Stimulated activated CD4-positive, alpha-beta T cell treated with anti-CD3 and anti-CD28 coated beads, Interleukin-1b, Interleukin-23, amount 100 ng/mL, for 1 hour (primary cell): ENCODE measurements at places on chromosomes 2 and 18.

- no peak for DNase-seq
Observed at GRCh38 chr18:36449451-36449850, 151.9 kb downstream of the FHOD3 start.

DNA sequence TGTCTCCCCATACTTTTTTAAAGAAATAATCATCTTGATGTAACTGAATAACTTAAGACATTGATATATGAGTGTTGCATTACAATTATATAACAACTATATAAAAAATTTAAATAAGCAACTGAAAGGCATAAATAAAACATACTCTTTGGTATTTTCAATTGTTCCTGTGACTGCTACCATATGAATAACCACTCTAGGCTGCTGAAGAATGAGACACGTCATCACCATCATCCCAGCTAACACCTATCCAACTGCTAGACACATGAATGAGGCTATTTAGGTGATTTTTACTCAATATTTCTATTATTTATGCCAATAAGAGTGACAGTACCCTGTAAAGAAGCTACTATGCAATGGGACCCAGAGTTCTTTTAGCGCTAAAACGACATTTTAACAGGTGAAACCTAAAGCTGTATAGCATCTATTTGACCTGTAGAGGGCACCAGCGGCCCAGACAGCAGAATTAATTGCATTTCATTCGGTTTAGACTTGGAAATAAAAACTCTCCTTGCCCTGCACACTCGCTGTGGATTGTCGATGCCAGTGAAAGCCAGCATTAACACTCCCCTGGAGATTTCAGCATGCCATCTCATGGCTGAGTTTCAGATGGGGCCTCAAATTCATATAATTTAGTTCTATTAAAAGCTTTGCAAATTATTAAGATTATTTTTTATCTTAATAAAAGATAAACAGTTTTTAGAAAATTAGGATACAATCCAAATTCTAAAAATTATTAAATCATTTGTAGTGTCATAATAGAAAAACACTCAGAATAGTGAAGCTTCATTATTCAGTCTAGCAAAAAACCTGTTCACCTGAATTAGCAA is 89.4 kb upstream of the MAP2 start:
- no peak for DNase-seq

- DNase-seq: no peak
Observed at GRCh38 chr2:181185948-181186347, 205.5 kb downstream of the UBE2E3 start.

DNA sequence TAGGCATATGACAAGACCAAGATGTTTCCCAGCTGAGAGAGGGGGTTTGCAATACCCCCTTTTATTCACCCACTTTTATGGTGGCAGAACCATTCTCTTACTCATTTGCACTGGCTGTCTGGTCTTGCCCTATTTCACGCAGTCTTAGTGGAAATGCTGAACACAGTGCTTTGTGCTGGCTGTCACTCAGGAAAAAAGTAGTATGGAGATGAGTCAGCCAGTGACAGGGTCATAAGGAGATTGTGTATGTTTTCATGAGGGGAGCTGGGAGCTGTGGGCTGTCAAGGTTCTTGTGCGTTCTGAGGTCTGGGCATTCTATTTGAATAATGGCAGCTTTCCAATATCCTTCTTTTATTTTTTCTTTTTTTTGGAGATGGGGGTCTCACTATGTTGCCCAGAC is 10.9 kb upstream of the CNRIP1 start:
- DNase-seq: no peak

DNA sequence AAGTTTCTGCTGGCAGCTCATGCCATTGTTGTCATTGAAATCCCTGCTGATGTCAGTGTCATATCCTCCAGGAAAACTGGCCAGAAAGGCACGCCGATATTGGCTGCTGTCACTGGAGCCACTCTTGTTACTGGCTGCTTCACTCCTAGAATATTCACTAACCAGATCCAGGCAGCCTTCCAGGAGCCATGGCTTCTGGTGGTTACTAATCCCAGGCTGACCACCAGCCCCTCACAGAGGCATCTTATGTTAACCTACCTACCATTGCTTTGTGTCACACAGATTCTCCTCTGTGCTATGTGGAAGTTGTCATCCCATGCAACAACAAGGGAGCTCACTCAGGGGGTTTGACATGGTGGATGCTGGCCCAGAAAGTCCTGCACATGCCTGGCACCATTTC is 27.0 kb upstream of the MTX2 start:
- DNase-seq: no peak

GRCh38 chr2:120589771-120590608 is 145.7 kb upstream of the GLI2 start:
- DNase-seq: no peak

DNA sequence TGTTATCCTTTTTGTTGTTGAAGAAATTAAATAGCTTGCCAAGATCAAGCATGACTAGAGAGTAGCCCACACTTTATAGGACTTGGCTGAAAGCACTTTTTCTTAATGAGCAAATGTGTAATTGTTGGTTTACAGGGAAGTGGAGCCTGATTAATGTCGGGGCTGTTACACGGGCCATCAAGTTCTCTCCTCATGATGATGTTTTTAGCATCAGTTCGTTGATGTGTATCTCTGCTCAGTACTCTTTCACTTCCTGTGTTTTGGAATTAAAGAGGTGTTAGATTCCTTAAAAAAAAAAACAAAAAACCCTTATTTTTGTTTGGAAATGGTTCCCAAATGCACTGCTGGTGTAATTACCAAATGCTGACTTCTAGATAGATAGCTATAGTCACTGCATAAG is 114.2 kb downstream of the PTPRM start:
- DNase-seq: no peak

- DNase-seq: no peak
Observed at GRCh38 chr2:179049546-179050311, at the start of gene CCDC141. CCDC141 (minus strand) TSS chr2:179050137; CDS start chr2:179049941, 196 bp downstream.

DNA sequence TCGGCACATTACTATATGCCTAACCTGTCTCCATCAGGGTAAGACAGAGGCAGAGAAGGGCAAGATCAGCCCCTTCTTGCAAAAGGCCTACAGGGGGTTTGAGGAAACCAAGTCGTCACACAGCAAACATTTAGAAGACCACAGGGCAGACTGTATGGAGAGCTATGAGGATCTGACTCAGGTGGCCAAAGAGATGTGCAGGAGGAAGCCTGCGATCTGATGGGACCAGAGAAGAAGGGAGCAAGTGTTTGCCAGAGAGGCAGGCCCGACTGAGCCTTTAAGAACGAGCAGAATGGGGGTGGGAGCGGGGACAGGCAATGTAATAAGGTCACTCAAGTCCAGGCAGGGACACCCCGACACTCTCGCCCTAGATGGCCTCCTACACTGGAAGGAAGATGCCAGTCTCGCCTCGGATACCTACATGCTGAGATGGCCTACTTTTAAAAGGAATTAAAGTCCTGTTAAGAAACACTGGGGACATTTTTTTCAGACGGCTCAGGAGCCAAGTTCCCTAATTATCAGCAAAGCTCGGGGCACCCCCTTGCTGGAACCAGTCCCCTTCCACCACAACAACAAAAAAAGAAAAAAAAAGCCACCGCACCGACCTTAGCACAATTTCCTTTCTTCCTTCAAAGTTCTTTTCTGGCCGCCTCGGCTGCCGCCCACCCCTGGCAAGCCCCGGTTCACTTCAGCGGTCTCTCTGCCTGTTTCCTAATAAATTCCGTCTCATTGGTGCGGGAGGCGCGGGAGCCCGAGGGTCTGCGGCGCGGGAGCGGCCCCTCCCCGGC is 1.5 kb downstream of the SFXN5 start:
- DNase-seq: no peak

DNA sequence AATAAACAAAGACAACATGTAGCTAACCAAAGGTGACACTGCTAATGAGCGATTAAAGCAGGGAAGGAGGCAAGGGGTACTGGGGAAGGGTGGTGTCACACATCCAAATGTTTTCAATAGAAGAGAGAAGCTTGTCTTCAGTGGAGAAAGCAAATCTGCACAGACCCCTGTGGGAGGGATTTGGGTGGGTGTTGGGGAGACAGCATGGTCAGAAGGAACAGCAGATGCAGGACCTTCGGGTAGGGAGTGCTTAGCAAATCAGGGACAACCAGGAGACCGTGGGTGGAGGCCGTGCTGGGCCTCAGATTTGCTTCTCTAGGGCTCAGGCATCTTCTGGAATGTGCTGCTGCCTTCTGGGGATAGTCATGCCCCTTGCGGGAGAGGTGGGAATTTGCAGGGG is 185.3 kb upstream of the RAB6C start:
- DNase-seq: no peak

GRCh38 chr2:101982495-101983029 is 9.2 kb upstream of the IL1R2 start:
- DNase-seq: no peak

GRCh38 chr2:121635371-121635770 is 13.9 kb downstream of the CLASP1 start:
- no peak for DNase-seq

GRCh38 chr2:200138391-200139124 is 167.9 kb upstream of the SPATS2L start:
- DNase-seq: no peak

GRCh38 chr2:230569298-230569697 is 143.3 kb upstream of the CAB39 start:
- DNase-seq: no peak

DNA sequence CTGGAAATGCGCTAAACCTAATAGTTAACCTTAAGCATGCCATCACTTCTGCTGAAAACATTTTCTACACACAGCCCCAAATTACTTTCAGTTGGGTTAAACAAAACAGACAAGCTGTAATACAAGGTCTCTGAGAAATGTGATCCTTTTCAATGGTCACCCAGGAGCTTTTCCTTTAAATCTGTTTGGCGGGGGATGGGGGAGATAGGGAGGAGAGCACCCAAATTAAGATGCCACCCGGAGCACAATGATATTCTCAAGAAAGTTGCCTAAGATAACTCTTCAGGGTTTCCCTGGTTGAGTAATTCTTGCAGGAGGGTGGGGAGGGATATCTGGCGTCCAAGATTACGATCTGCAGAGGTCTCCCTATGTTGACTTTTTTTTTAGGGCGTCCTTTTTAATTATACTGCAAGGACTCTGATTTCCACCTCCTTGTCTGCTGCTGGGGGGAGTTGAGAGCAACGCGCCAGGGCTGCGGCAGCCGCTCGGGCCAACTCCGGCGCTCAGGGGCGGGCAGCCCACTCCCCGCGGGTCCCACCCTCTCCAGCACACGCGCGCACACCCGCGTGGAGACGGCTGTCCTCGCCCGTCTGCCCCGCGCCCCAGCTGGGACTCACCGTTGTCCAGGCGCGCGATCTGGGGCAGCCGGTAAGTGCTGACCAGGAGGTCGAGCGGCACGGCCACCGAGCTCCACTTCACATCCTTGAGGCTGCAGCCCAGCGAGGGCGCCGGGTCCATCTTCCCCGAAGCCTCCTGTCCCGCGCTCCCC is 807 bp downstream of the GAREM1 start:
- no peak for DNase-seq

DNA sequence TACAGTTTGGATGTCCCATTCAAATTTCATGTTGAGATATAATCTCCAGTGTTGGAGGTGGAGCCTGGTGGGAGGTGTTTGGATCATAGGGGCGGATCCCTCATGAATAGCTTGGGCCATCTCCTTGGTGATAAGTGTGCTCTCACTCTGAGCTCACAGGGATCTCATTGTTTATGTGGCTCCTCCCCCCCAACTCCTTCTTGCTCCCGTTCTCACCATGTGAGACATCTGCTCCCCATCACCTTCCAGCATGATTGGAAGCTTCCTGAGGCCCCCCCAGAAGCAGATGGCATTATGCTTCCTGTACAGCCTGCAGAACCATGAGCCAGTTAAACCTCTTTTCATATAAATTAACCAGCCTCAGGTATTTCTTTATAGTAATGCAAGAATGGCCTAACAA is 3.0 kb upstream of the INPP1 start:
- no peak for DNase-seq

GRCh38 chr2:237866101-237866621 is 6.7 kb downstream of the RAMP1 start:
- DNase-seq: no peak

DNA sequence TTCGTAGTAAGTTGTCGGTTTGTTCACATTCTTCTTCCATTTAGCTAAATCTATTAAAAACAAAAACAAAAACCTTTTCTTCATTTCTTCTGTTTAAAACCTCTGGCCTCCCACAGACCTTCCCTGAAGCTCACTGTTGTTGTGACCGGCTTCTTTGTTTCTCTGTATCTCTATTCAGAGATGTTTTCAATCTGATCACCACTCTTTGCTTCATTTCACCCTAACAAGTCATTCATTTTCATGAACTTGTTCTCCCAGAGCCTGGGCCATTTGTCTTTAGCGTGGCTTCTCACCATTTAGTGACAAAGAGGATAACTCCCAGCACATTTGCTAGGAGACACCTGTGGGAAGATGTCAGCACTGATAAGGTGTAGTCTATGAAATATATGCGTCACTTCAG is 794.2 kb downstream of the ERBB4 start:
- DNase-seq: no peak

DNA sequence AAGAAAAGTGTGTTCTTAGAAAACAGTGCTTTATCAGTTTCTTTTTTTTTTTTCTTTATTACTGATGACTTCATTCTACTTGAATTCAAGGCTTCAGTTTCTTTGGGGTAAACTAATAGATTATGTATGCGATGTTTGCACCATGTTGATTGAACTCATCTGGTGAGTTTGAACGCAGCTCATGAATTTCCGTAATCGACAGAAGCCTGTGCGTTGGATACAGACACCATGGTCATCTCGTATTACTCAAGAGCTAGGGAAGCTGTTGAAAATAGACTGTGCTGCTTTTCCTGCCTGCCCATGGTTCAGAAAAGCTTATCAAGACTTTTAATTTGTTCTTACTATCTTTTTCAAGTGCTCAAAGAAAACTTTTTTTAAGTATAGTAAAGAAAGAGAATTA is 185.5 kb upstream of the NRP2 start:
- DNase-seq: no peak

- DNase-seq: no peak
Observed at GRCh38 chr2:95047629-95048510, 22.4 kb downstream of the MAL start.

DNA sequence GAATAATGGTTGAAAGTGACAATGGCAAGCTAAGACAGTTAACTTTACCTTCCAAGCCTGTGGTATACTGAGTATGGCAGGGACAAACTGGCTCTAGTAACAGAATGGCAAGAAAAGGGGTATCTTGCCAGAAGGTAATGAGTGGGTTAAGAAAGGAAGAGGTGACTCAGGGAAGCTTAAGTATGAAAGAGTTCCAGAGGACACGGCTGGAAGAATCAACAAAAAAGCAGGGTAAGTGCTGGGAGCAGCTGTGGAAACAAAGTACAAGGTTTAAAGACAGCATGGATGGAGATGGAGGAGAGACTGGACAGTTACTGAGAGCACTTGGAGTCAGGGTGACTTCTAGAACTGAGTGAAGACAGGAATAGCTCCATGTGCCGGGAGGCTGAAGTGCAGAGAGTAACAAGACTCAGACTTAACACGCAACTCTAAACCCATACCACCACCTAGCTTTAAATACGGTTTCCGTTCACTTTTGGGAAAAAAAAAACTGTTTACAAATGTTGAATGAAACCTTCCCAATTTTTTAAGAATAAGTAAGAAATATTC is 69.0 kb downstream of the REV1 start:
- no peak for DNase-seq

GRCh38 chr2:219539926-219540678 is 3.5 kb downstream of the CHPF start:
- DNase-seq: no peak
